Bronchial smooth muscle cell (primary cell): ENCODE measurements at places on chromosomes 12 and 14. TPM values are rescaled to one million over a fixed set of nuclear protein-coding genes. Genes with fewer than 3 reads are reported as not detected.

The CLEC4D gene
- not detected in 2 replicates for total RNA-seq

The DMAC2L gene
- 3.5 and 4.6 TPM in 2 replicates for total RNA-seq

The VIPAS39 gene
- 32.2 and 36.1 TPM in 2 replicates for total RNA-seq

The MYO1H gene
- not detected in 2 replicates for total RNA-seq

The TESPA1 gene
- total RNA-seq: not detected in 2 replicates

The NYNRIN gene
- 17.5 and 19.7 TPM in 2 replicates for total RNA-seq

The CAPS2 gene
- 15.9 and 16.0 TPM in 2 replicates for total RNA-seq

The OTOGL gene
- total RNA-seq: 0.16 and 0.43 TPM in 2 replicates
